ENCODE measurements at places on chromosomes 5 and 9. TPM values are rescaled to one million over a fixed set of nuclear protein-coding genes. Genes with fewer than 3 reads are reported as not detected.

The CBY3 gene
- not detected for total RNA-seq

The RNF180 gene
- 1.2 TPM for total RNA-seq

The RORB gene
- 0.13 TPM for total RNA-seq

The C5 gene
- total RNA-seq: 1.5 TPM

The DMRT3 gene
- total RNA-seq: not detected

The BRD9 gene
- 41.8 TPM for total RNA-seq

The C8G gene
- 11.9 TPM for total RNA-seq

The PCDHGA1 gene
- total RNA-seq: 0.10 TPM

The CDKN2AIPNL gene
- 14.5 TPM for total RNA-seq

The ITK gene
- total RNA-seq: 2.5 TPM

The ANP32B gene
- total RNA-seq: 183 TPM

The BHMT2 gene
- 0.90 TPM for total RNA-seq

The IL6ST gene
- 69.9 TPM for total RNA-seq

The ARL14EPL gene
- total RNA-seq: not detected

The FAM81B gene
- not detected for total RNA-seq

The TRAF1 gene
- 1.5 TPM for total RNA-seq

The MOB3B gene
- total RNA-seq: 35.8 TPM

The MRPL36 gene
- total RNA-seq: 33.0 TPM

The FCHSD1 gene
- 14.1 TPM for total RNA-seq

The PCDHB2 gene
- 0.40 TPM for total RNA-seq

The SNCAIP gene
- total RNA-seq: 1.3 TPM

The SLC6A3 gene
- total RNA-seq: not detected

The BTNL3 gene
- 71.1 TPM for total RNA-seq

The VAV2 gene
- 30.7 TPM for total RNA-seq

The DNAH5 gene
- total RNA-seq: 0.11 TPM

The GRXCR2 gene
- not detected for total RNA-seq

The LAMC3 gene
- 1.9 TPM for total RNA-seq

The NR2F1 gene
- total RNA-seq: 2.9 TPM

The CRAT gene
- 78.3 TPM for total RNA-seq

The GARNL3 gene
- 4.1 TPM for total RNA-seq

The KLF9 gene
- 18.8 TPM for total RNA-seq

The PLCXD3 gene
- 0.47 TPM for total RNA-seq

The C9orf72 gene
- 8.0 TPM for total RNA-seq

The TGFBI gene
- 47.5 TPM for total RNA-seq

The ARL10 gene
- total RNA-seq: 1.3 TPM

The PCDHGB6 gene
- 1.8 TPM for total RNA-seq

The TMOD1 gene
- 1.0 TPM for total RNA-seq

The TAL2 gene
- not detected for total RNA-seq

The GADD45G gene
- total RNA-seq: 10.8 TPM

The SLC34A1 gene
- total RNA-seq: not detected

The CSNK1G3 gene
- total RNA-seq: 78.3 TPM

The TMC1 gene
- total RNA-seq: 0.42 TPM

The CD274 gene
- total RNA-seq: 2.0 TPM

The SLC6A19 gene
- 0.67 TPM for total RNA-seq

The ORM2 gene
- total RNA-seq: 2.4 TPM

The PCDHGA9 gene
- total RNA-seq: 1.1 TPM

The BDP1 gene
- total RNA-seq: 21.8 TPM

The SLC25A2 gene
- total RNA-seq: 0.21 TPM

The EQTN gene
- total RNA-seq: 1.0 TPM

The PSAT1 gene
- total RNA-seq: 7.5 TPM
